ENCODE measurements at places on chromosomes 12 and 14. TPM values are rescaled to one million over a fixed set of nuclear protein-coding genes. Genes with fewer than 3 reads are reported as not detected.

The LRRC43 gene
- total RNA-seq = 2.0 TPM

The SLC5A8 gene
- 3.3 TPM for total RNA-seq

The SERPINA1 gene
- total RNA-seq = 1.6 TPM

The ZNF140 gene
- total RNA-seq = 75.8 TPM

The CCDC88C gene
- 22.4 TPM for total RNA-seq

The TEDC1 gene
- total RNA-seq = 5.7 TPM

The KRT83 gene
- total RNA-seq = not detected

The CLEC12A gene
- 0.41 TPM for total RNA-seq

The SIX1 gene
- 0.41 TPM for total RNA-seq

The KRT6B gene
- total RNA-seq = not detected

The DDN gene
- total RNA-seq = 14.7 TPM

The CEBPE gene
- total RNA-seq = not detected

The KRT71 gene
- total RNA-seq = not detected

The PIWIL1 gene
- total RNA-seq = not detected

The NFATC4 gene
- 2.9 TPM for total RNA-seq

The STON2 gene
- total RNA-seq = 19.2 TPM

The KRT5 gene
- total RNA-seq = not detected

The BMP4 gene
- total RNA-seq = 0.41 TPM

The KRT77 gene
- not detected for total RNA-seq

The SLCO1B1 gene
- not detected for total RNA-seq

The CARMIL3 gene
- 18.8 TPM for total RNA-seq

The LHX5 gene
- total RNA-seq = 0.41 TPM

The SRRM4 gene
- total RNA-seq = 5.7 TPM

The C12orf57 gene
- total RNA-seq = 322 TPM

The TAS2R30 gene
- 6.5 TPM for total RNA-seq

The TBX3 gene
- 1.6 TPM for total RNA-seq

The HCAR2 gene
- under 0.01 TPM for total RNA-seq

The TAS2R9 gene
- 0.41 TPM for total RNA-seq

The C14orf180 gene
- not detected for total RNA-seq

The TMEM132C gene
- 4.1 TPM for total RNA-seq

The SLC17A8 gene
- 11.0 TPM for total RNA-seq

The SMCO2 gene
- total RNA-seq = not detected

The PROX2 gene
- not detected for total RNA-seq

The MUCL1 gene
- total RNA-seq = not detected

The GPR68 gene
- total RNA-seq = 4.9 TPM

The ADAMTS20 gene
- 0.41 TPM for total RNA-seq

The KERA gene
- total RNA-seq = 1.2 TPM

The CCDC196 gene
- total RNA-seq = not detected

The ADAM21 gene
- under 0.01 TPM for total RNA-seq

The ALDH2 gene
- total RNA-seq = 24.1 TPM

The TSHR gene
- 0.41 TPM for total RNA-seq

The GPR137C gene
- total RNA-seq = 25.3 TPM

The CIROP gene
- total RNA-seq = not detected

All from frontal cortex (tissue), 4 donors.